ENCODE measurements at places on chromosomes 11 and 22.

- DNase-seq = no peak
Measured at GRCh38 chr22:44920183-44920582, 89.6 kb downstream of the PHF21B start.

DNA sequence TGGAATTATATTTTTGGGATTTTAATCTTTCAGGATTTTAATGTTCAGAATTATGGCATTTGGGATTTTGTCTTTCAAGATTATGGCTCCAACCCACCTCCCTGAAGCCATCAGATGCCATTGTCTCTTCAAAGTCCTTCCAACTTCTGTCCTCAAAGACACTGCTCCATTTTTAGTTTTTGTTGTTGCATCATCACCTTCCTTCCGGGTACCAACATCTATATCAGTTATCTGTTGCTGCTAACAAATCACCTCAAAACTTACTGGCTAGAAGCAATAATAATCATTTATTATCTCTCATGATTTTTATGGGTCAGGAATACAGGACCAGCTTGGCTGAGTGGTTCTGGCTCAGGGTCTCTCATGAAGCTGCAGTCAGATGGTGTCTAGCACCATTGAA, 138.8 kb upstream of the ZBED5 start:
- DNase-seq = no peak

DNA sequence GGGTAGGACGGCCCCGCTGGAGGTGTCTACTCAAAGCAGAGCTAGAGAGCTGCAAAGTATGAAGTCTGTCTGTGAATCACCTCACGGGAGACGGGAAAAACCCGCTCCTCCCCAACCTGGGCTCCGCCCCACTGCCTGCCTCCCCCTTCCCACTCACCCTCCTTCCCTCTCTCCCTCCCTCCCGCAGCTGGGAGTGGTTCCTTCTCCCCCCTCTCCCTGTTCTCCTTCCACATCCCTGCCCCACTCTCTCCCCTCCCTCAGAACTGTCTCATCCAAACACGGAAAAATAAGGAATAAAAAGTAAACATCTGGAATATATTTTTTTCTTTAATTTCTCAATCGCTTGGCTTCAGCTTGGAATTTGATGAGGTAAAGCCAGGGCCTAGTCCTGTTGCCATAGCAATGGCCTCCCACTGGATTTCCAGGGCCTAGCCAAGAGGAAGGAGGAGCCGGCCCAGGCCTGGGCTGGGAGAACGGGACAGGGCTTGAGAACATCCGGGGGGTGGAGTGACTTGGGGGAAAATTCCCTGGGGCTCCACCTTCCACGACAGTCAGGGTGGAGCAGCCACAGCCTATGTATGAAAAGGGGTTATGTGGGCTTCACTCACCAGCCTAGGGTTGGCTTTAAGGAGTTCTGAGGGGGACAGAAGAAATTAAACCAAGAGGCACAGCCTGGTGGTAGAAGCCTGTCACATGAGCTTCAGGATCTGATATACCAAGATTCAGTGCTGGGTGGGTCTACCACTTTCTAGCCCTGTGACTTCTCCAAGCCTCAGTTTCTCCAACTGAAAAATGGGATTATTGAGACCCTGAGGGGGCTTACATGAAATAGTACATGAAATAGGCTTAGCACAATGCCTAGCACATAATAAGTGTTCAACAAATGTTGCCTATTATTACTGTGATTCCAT, 2.2 kb downstream of the TNKS1BP1 start:
- DNase-seq = peak; percentile 20

DNA sequence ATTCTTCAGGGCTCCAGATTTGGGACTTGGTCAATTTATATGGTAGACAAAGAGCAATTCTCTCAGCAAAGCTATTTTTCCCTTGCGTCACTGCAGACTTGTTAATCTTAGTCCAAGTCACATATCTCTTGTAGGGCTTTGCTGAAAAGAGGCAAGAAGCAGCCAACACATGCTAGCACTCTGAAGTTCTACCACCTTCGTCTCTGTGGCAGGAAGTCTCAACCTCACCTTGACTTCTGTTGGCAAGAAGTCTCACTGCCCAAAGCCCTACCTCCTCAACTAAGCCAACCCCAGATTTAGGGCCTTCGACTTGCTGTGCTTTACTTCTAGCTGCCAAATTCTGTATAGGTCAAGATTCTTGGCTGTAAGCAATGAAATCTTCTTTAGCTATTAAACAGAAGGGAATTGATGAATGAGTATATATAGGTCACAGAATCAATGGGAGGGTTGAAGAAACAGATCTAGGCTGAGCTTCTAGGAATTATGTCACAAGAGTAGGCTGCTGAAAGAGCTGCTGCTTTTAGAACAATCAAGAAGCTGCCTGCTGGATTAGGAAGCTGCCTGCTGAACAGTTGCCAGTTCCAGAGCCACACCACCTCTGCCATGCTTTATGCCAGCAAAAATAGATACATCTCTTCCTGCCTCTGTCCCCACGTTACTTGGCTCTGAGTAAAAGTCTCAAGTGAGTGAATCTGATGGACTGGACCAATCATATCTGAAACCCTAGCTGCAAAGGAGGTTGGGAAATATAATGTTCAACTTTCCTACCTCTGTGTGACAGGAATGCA, 17.6 kb upstream of the NCR3LG1 start:
- no peak for DNase-seq

GRCh38 chr11:2207212-2207611, 35.6 kb upstream of the TH start:
- no peak for DNase-seq

DNA sequence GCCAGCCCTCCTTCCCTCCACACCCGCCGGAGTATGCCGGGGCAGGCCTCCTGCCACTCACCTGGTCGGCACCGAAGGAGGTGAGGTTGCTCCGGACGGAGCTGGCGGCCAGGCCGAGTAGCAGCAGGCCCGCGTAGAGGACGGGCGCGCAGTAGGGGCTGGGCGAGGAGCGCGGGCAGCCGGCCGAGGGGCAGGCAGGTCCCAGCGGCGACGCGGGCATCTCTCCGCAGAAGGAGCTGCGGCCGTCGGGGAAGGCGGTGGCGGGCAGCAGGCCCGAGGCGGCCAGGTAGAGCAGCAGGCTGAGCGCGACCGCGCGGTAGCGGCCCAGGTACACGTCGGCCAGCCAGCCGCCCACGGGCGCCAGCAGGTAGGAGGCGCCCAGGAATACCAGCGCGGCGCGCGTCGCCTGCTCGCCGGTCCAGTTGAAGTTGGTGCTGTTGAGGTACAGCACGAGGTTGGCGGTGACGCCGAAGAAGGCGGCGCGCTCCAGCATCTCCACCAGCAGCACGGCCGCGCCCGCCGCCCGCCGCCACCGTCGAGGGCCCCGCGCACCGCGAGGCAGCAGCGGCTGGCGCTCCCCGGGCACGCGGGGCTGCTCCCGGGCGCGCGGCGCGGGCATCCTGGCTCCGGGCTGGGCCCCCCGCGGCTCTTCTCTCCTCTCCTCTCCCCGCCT, 907 bp downstream of the SLC15A3 start:
- no peak for DNase-seq

DNA sequence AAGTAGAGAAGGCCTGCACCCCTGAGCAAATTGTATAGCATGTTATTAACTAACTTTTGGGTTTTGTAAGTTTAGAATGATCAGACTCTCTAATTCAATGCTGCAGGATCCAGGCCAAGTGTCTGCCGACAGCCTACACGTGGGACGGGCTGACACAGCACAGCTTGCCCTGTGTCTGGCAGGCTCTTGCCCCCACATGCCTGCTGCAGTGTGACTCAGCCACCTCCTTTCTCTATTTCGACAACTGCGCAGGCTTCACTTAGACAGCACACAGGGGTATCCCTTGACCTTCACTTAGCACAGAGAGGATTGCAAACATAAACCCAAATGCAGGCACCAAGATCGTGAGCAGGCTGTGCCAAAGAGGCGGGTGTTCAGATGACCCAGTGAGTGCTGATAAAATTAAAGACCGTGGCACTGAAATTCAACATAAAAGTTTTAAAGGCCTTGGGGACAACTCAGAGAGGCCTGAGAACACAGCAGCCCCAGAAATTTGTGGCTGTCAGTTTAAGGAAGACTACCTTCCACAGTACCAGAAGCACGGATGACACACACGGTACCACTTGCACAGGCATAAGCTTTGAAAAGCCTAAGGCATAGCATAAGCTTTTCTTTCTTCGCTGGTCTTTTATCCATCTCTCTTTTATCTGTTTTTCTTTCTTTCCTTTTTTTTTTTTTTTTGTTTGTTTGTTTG, 37.8 kb downstream of the SCN3B start:
- no peak for DNase-seq

DNA sequence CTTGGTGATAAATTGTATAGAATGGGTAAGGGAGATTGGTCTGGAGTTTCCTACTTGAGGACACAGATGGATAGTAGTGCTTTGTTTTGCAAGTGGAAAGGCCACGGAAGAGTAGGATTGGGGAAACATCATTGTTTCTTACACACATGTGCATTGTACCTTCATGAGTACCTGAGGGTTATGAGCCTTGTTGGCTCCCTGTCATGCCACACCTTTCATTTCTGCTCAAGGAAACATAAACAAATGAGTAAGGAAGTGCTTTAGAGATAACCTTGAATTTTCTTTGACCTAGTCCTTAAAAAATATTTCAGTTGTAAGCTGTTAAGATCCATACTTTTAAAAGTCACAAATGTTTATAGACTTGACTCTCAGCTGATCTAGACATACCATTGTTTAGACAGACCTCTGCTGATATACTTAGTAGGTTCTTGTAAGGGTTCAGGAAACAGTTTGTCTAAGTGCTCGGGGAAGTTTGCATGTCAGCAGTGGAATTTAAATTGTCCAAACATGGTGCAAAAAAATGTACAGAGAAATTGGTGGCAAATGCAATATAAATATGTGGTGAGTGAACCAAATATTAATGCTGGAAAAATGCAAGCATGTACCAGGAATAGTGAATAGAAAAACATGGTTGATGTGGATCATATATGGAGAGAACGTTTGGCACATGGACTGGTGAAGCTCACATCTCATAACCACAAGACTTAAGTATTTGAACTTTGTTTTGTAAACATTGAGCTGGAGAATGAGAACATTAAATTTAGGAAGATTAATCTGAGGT, 40.9 kb downstream of the GAS2 start:
- DNase-seq = no peak

GRCh38 chr11:9982127-9982795, 311.8 kb downstream of the SBF2 start:
- DNase-seq = no peak

- DNase-seq = peak; percentile 13
Measured at GRCh38 chr11:82718307-82718706, 15.4 kb downstream of the FAM181B start.

- no peak for DNase-seq
Measured at GRCh38 chr11:18491924-18492323, 34.8 kb downstream of the TSG101 start.

DNA sequence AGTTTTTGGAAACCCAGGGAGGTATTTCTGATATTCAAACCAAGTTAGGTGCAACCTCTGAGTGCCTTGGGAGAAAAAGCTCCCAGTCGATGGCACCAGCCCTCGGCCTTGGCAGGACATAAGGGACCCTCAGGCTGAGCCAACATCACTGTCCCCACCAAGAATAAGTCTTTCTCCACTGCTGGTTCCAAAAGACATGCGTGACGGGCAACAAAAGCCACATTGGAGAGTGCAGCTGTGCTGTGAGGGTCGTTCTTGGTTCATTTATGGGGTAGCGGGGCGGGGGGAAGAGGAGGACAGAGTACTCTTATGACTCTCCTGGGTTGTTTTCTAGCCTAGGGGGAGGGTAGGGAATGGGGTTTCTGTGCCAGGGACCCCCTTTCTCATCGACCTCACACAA, 11.2 kb upstream of the TPCN2 start:
- DNase-seq = no peak

DNA sequence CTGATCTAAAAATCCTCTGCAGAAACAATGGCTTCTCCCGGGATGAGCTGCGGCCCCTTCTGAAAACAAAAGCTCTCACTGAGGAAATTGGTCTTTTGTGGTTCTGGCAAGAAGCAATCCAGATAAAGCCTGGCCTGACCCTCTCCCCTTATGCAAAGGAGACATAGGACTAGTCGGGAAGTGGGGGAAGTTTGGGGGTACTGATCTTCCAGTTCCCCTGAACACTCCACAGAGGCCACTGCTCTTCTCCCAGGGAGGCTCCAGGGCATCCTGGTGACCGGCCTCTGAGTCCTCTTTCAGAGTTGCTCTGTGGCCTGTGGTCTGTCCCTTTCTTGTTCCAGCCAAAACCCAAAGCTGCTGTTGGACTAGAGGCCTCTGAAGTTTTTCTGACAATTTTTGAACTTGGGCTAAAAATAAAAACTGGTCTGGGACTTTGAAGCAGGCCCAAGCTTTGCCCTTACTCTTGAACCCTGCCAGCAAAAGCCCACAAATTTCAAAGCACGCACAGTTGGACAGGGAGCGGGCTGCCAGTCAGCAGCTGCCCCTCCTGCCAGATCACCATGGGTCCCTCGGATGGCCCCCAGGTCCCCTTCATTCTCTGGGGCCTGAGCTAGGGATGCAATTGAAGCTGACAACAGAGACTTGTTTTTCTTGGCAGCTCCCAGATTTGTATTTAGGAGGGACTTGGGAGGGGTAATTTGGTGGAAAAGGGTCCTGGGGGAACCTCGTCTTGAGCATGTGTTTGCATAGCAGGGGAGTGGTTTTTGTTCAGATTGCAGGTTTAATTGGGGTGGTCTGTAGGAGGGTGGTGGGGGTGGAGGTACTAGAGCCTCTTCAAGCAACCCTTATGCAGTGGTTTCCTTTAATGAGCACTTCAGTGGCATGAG, 381.6 kb upstream of the CADM1 start:
- no peak for DNase-seq

DNA sequence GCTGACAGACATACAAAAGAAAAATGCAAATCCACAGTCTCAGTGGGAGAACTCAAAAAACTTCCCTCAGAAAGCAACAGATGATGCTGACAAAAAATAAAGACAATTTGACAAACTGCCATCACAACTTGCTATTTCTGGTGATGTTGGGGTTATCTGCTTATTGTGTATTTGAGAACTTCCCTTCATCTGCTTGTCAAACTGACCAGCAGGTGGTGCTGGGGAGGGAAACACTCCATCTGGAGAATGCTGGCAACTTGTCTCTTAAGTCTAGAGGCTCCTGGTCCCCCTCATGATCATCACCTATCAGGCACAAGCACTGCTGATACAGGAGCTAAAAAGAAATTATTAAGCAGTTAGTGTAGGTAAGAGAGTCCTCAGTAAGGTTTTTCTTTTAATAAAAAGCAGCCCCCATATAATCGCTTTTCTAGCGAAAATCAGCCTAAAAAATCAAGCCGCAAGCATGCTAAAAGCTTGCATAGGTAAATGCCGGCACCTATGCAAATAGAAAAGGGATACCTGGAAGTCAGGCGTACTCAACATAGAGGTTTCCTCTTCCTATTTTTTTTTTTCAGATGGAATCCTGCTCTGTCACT, 9.8 kb upstream of the FAM111B start:
- peak; percentile 59 for DNase-seq

DNA sequence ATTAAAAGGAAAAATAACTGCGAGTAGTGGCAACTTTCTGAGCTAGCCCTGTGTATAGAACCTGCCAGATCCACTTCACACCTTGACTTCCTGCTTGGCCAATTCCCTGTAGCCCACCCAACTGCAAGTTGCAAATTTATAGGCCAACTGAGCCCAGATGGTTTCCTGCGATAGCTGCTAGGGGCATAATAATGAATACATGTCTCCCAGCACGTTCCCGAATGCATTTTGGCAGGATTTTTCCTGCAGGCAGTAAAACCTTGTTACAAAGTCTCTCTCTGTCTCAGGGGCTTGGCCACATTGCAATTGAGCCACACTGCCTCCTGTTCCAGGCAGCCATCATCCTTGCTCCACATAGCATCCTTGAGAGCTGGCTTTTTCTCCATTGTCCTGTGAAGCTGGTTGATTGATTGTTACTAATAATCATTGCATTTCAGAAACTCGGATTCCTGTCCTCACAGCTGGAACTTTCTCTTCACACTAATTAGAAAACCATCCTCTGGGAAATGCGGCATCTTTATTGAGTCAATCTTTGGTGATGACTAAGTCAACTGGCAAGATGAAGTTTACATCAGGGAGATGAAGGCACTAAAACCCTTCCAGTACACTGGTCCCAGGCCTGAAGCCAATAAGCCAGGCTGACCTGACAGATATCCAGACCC, 18.6 kb upstream of the LMO2 start:
- no peak for DNase-seq
